Activated CD8-positive, alpha-beta memory T cell treated with anti-CD3 and anti-CD28 coated beads for 4 hours (primary cell): ENCODE measurements at places on chromosomes 13 and 19.

GRCh38 chr19:10748195-10748926 is 30.5 kb downstream of the DNM2 start:
- no peak for DNase-seq

GRCh38 chr19:52343548-52343947 is 7.5 kb downstream of the ZNF610 start:
- peak; percentile 13 for DNase-seq

DNA sequence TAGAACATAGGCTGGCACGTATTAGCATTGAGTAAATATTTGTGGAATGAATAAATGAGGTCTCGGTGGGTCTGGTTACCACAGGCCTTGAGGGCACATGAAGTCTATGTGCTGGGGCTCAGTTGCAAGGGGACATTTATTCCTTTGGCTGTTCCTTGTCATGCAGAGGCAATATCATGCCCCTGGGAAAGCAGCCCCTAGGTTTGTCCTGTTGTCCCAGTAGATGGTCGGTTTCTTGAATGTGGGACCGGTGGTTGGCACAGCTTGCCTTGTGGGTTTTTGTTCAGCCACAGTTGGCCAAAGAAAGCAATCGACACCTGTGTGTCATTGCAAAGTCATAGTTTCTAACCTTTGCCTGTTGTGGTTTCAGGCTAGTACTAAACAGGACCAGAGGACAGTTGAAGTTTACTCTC is 24.7 kb upstream of the GPR183 start:
- no peak for DNase-seq

- no peak for DNase-seq
Observed at GRCh38 chr13:31951215-31951678, 80.3 kb upstream of the FRY start.

GRCh38 chr13:73416093-73416492 is 357.3 kb downstream of the KLF5 start:
- DNase-seq = no peak

- DNase-seq = no peak
Observed at GRCh38 chr19:49363268-49364082, at the start of gene DKKL1. Gene DKKL1, plus strand, starts transcription at chr19:49363877. Its CDS starts 122 bp downstream, at chr19:49363999.

DNA sequence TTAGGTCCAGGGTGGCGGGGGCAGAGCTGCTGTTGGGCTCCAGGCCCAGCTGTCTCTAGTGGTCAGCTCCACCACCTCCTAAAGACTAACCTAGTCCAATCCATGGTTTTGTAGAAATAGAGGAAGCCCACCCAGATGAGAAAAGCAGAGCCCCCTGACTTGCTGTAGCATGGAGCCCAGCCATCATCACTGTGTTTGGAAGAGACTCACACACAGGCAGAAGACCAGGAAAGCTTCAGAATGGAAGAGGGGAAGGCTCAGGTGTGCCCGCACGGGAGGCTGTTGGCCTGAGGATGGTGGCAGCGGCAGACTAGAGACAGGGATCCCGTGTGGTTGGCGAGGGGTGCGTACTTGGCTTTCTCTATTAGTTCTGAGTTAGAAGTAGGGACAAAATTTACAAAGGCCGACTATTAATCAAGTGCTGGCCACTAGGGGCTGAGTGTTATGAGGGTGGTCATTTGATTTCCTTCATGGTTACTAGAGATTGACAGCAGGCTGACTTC is 193.2 kb upstream of the SOX1 start:
- no peak for DNase-seq

DNA sequence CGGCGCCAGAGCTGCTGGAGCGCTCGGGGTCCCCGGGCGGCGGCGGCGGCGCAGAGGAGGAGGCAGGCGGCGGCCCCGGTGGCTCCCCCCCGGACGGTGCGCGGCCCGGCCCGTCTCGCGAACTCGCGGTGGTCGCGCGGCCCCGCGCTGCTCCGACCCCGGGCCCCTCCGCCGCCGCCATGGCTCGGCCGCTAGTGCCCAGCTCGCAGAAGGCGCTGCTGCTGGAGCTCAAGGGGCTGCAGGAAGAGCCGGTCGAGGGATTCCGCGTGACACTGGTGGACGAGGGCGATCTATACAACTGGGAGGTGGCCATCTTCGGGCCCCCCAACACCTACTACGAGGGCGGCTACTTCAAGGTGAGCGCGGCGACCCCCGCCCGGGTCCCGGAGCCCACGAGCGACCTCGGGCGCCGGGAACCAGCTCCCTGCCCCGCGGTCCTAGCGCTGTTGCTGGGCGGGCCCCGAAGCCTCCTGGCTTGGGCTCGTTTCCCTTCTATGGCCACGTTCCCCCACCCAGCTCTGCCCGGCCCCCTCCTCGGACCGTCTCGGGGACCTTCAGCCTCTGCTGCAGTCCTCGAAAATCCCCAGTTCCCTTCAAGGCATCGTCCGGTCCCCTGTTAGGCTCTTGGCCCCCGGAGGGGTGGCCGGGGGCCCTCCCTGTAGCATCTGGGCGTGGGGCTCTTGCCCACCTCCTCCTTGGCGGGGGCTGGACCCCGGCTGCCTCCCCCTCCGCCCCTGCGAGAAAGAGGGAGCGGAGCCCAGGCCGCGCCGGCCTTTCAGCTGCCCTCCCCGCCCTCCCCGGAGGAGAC is at the start of gene CDC34:
Gene CDC34, plus strand, starts transcription at position 8 of the 808 bp plus-strand sequence. Its CDS starts 172 bp downstream, at position 180.
- no peak for DNase-seq

DNA sequence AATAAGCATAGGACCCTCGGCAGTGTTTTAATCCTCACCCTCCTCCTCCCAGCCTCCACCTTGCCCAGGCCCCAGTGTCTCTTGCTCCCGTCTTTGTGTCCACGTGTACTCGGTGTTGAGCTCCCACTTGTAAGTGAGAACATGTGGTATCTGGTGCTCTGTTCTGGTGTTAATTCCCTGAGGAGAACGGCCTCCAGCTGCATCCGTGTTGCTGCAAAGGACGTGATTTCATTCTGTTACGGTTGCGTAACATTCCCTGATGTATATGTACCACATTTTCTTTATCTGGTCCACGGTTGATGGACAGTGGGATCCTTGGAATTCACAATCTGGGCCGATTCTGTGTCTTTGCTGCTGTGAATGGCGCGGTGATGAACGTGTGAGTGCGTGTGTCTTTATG is 44.7 kb upstream of the TFDP1 start:
- DNase-seq = no peak

DNA sequence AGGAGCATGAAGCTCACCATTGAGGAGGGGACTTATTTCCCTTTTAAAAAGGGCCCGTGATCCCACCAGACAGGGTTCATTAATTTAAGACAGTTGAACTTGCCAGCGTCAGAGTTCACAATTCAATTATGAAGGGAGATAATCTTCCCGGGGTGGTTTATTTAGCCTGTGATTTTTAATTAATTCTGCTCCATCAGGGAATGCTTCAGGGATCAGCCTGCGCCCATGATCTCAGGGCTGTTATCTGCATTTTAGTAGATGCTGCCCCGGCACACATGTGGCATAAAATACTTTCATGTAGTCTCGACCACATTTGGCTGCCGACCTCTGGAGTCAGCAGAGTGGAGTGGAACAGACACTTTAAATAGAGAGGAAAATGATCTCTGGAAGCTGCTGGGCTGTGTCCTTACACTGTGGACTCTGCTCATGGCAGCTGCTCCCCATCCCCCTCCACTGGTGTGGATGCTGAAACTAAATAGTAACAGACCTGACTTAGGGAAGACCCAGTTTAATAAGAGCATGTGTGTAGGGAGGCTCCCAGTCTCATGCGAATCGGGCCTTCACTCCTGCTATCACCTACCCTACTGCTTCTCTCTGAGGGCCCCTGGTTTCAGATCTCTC is 256.9 kb downstream of the TEX29 start:
- no peak for DNase-seq

GRCh38 chr13:87798536-87798935 is 127.4 kb downstream of the SLITRK5 start:
- DNase-seq = no peak

- DNase-seq = no peak
Observed at GRCh38 chr13:38766799-38767198, 79.9 kb downstream of the FREM2 start.

DNA sequence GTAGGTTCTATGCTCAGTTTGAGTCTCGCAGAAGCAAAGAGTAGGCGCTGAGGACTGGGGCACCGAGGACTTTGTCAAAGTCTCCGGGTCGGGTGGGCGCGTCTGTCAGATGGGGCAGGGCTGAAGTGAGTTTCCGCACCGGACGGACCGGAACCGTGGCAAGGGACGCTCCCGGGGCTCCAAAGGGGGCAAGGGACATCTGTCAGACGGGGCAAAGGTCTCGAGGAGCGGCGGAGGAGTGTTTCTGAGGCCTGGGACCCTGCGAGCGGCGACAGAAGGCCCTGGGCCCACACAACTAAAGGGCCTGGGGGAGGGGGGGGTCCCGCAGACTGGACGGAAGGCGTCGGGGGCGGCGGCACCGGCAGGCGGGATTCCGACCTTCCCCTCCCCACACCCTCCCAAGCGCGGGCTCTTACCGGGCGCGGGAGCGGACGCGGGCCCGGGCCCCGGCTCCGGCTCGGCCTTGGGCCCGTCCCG is 13.3 kb upstream of the AKAP8L start:
- DNase-seq = no peak

DNA sequence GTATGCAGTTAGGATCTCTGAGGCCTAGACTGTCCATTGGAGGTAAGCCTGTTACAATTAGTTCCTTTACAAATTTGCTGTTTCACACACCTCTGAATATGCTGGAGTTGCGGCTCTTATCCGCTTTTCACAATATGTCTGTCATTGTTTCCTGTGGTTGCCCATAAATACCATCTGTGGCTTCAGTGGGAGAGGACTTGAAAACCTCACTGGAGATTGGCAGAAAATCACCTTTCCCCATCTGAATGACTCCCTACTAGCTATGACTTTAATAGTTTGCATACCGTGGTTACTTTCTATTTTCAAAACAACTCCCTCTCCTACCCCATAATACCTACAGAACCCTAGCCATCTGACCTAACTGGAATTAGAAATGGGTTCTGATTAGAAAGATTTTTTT is 454.3 kb downstream of the PCDH17 start:
- DNase-seq = no peak

- no peak for DNase-seq
Observed at GRCh38 chr13:37905736-37906135, 36.2 kb upstream of the TRPC4 start.

- no peak for DNase-seq
Observed at GRCh38 chr13:24860770-24861169, 96.8 kb downstream of the RNF17 start.

DNA sequence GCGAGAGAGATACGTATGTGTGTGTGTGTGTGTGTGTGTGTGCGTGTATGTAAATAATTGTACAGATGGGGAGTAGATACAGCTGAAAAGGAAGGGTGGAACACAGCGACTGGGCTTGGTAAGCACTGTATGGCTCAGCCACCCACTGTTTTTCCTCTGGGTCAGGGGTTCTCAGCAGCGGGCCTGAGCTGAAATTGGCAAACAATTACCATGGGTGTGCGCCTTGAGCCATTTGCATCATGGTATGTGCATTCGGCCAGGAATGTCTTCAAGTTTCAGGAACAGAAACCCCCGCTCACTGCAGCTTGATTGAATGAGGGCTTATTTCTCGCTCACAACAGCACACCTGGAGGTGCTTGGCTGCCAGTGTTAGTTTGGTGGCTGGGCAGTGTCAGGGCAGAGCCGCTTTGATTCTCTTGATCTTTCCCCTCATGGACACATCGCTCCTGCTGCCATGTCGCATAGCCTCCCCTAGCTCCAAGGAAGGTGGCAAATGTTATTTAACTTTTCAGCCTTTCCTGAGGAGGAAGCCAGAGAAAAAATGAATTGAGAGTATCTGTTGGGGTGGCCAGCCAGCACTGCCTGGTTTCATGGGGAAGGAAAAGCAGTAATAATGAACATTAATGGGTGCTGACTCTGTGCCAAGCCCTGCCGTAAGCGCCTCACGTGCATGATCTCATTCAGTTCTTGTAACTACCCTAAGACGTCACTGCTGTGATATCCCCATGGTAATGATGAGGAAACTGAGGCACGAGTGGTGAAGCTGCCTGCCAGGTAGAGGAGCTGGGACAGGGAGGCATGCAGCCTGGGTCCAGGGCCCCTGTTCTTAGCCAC is 126.9 kb downstream of the SIPA1L3 start:
- no peak for DNase-seq

DNA sequence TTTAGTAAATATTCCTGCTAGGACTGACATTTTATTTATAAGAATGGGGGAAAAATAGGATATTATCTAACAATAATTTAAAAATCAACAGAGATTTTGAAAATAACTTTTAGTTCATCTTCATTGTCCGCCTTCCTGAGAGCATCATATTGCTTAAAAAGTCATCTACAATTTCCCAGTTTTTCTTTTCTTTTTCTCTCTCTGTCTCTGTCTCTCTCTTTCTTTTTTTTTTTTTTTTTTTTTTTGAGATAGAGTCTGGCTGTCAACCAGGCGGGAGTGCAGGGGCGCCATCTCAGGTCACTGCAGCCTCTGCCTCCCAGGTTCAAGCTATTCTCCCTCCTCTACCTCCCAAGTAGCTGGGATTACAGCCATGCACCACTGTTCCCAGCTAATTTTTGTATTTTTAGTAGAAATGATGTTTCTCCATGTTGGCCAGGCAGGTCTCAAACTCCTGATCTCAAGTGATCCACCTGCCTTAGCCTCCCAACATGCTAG is 276.3 kb downstream of the DACH1 start:
- DNase-seq = no peak

DNA sequence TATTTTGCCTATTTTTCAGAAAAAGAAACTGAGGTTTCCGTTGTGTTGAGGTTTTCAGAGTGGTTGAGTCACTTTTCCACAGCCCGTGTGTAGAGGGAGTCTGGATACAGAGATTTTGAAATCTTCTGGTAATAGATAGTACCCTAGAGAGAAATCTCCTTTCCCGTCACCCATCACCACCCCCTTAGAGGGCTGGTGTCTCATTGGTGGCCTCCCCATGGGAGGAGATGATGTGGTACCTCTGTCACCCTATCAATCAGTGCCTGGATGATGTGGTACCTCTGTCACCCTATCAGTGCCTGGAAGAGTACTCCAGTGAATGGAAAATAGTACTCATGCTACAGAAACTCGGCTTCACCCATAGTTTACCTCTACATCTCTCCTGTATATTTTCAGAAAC is 42.2 kb upstream of the SERP2 start:
- DNase-seq = no peak

DNA sequence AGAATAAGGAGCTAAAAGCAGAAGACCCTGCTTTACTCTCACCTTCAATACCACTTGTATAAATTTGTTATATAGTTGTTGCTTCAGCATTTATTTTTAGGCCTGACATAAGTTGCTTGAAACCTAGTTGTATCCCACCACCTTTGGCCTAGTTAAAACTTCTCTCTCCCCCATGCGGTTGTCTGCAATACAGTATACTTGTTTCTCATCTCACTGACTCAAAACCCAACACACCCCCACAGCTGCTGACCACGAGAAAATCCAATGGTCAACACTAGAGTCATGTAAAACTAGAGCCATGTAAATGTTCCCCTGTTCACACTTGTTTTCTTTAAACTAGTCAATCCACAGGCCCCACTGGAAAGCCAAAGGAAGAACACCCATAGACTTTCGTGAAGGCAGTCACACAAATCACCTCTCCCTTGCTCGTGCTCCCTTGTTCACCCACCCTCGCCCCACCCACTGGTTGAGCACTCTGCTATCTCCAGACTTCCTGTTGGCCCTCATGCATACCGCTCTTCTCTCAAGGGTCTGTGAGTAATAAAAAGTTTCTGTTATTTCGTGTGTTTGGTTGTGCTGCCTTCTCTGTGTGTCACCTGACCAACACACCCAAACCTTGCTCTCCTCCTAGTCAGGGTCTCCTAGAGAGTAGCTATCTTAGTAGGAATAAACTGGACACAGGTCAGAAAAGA is 12.9 kb upstream of the CCDC169 start:
- no peak for DNase-seq
